ENCODE measurements at places on chromosomes 5 and 9.

- DNase-seq = no peak
Measured at GRCh38 chr5:149878371-149878770, 66.2 kb downstream of the PDE6A start.

DNA sequence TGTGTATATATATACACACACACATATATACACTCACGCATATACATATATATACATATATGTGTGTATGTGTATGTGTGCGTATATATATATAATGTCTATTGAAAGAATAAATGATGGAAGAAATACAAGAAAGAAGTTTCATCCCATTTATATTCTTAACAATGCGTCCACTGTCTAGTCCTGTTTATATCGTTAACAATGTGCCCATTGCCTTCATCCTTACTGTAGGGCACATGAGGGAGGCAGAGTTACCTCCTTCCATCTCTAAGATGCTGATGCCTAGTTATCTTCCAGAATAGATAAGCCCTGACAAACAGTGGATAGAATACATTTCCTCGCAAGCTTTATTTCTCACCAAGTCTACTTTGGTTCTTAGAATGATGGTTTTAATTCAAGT, 389.8 kb upstream of the SEMA6A start:
- no peak for DNase-seq

DNA sequence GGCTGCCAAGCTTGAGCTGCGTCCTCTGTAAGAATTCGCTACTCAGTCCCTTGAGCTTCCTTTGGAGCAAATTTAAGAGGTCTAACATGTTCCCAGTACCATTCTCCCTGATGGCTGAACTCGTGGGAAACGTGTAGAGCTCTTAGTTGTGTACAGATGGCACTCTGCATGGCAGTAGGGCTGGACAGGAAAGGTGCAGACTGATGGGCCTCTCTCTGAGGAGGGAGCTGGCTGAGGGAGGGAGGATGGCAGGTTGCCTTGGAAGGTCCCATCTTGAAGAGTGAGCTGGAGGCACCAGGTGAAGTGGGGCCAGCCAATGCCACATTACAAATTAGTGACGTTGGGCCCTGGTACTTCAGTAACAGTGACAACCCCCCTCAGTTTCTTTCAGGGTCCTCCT, 495.3 kb downstream of the CCDC171 start:
- no peak for DNase-seq

GRCh38 chr9:78805771-78806170, 508.8 kb downstream of the PSAT1 start:
- DNase-seq = no peak

DNA sequence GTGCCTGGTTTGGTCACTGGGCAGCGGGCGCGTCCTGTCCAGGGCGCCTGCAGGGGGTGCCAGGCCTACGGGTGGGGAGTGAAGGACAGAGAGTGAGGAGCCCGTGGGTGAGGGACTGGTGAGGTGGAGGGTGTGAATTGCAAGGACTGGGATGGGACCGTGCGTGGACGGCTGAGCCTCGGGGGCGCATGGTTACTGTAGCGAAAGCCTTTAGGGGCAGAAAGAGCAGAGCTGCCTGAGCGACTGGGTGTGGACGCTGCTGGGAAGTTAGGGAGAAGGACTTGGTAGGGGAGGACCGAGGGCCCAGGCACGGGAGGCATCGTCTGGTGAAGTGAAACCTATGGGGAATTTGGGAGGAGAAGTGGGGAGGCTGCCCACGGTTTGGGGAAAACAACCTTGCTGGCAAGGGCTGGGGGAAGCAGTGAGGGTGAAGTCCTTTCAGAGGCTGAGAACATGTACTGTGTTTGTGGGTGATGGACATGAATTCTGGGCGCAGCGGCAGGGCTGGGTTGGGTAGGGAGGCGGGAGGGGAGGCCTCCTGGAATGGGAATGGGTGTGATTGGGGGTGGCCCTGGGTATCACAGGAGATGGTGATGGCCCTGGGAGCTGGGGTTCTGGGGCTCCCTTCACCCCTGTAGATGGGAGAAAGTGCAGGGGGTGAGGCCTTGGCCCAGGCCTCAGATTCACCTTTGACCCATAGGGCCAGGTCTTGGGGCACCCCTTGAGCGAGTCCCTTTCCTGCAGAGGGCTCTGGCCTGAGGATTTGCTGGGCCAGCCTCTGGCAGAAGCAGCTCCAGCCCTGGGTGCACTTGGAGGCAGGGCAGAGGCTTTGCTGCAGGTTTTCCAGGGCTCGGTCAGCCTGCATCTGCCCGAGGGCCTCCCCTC, 1.7 kb upstream of the TOR4A start:
- DNase-seq = no peak

DNA sequence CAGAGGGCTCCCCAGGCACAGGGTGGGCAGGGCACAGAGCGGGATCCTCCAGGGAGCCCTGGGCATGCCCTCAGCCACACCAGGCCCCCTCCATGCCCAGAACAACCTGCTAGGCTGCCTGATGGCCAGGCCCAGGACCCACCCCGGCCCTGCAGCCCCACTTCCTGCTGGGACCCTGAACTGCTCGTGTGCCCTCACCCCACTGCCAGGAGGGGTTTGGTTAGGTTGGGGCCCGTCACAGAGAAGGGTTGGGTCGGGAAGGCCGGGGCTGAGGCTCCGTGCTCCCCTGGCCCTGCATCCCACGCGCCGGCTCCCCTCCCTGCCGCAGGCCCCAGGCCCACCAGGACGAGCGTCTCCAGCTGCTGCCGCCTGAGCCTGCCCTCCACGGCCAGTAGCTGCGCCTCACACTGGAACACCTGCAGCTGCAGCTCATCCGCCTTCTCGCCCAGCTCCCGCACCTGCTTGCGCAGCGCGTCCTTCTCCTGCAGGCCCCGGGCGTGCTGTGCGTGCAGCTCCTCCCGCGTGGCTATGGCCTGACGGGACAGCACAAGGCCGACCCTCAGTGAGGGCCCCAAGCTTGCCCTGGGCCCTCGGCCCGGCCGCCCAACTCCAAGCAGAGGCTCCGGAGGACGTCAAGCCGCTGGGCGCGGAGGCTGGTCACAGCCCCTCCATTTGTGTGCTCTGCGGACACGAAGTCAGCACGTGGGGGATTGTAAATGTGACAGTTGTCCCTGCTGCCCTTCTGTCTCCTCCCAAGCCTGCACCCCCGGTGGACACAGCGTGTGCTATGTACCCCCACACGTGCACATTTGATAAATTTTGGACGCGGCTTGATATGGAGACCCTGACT, 4.0 kb upstream of the DNLZ start:
- no peak for DNase-seq

GRCh38 chr9:127172066-127172707, 49.8 kb upstream of the ANGPTL2 start:
- DNase-seq = no peak

GRCh38 chr9:94872891-94873511, 146.5 kb downstream of the AOPEP start:
- no peak for DNase-seq

DNA sequence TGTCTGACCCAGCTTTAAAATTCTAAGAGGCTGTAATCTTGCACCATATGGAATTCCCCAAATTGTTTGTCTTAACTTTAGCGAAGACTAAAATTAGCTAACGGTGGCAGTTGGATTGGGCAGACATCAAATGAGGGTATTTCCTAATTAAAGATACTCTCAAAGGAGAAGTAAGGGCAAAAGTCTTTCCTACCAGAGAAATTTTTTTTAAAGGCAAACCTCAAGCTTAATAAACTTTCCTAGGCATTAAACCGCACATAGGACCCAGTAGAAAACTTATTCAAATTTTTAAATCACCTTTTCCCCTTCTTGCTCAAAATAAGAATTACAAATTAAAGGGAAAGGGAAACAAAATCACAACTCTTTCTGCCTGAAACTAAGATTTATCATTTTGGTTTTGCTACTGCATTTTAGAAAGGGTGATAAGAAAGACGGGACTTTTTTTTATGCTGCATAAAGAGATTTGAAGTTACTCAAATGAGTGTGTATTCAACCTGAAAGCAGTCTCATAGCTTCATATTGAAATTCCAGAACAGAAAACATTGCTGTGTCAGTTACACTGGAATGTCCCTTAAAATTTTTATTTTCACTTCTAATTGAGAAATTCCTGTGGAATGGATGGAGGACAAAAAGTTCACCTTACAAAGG, 189.1 kb upstream of the PTGER4 start:
- no peak for DNase-seq

- no peak for DNase-seq
Measured at GRCh38 chr9:127015921-127016512, 101.4 kb downstream of the RALGPS1 start.
